RPMI7951 (cell line): ENCODE measurements at places on chromosomes 6 and 20. TPM values are rescaled to one million over a fixed set of nuclear protein-coding genes. Genes with fewer than 3 reads are reported as not detected.

- no peak for DNase-seq
Observed at GRCh38 chr6:12654514-12654913, 62.1 kb upstream of the PHACTR1 start.

DNA sequence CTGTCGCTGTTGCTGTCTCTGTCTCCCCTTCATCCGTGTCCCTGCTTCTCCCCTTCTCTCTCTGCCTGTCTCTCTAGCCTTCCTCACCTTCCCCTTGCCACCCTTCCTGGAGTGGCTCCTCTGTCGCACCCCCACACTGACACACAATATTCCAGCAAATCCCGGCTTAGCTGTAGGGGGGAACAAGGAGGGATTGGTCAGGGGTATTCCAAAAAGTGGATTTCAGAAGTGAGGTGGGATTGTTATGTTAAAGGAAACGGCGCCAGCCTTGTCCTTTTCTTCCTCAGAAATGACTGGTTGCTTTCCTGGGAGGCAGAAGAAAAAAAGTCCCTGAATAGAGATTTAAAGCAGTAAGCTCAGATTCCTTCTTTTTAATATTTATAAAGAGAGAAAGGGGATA lies 76.3 kb upstream of the SIRPA start:
- DNase-seq: no peak

GRCh38 chr6:65633501-65633900 lies 73.5 kb downstream of the EYS start:
- DNase-seq: no peak

DNA sequence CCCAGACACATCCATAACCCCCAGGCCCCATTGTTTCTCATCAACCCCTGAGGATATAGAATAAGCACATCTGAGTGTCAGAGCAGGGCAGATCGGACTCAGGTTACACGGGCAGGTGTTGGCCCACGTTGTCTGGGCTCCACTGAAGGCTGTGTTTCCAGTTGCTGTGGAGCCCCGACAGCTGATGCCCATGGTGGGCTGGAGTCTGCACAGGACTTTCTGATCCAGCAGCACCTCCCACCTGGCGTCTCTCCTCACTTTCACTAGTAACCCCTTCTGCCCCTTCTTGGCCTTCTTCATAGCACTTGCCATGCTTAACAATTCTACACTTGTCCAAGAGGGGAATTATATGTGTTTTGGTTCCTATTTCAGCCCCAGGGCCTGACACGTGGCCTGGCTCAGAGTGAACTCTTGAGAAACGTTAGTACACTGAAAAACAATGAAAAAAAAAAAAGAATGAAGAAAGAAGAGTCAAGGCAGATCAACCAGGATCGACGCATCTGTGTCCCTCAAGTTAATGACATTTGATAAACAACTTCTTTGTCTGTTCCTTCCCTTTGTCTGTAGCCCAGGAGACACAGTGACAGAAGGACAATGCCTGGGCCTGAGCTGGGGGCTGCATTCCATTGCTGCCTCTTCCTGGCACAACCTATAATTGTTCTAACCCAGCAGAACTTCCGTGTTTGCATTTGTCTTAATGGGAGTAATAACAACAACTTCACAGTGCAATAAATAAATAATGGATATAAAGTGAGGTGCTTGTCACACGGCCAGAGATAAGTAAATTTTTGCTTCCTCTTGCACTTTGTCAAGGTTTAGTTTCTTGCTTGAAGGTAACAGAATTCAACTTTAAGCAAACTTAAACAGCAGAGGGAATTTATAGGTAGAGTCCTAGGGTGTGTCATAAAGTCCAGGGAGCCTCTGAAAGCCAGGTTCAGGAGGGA lies 224.2 kb upstream of the SSTR4 start:
- no peak for DNase-seq

DNA sequence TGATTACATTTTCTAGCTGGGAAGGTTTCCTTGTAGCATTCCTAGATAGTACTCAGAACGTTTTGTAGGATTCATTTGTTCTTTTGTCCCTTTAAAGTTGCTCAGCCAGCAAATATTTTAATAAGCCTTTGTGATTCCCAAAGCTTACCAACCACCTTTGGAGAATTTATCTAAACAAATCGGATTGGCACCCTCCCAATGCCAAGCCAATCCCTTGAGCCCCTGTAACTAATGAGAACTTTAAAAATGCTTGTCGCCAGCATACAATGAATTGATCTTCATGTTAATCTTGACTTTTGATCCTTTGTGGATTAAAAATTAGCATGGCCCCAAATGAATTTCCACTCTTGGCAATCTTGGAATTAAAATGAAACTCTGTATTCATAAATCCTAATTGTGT lies 559.5 kb downstream of the UTRN start:
- DNase-seq: no peak

DNA sequence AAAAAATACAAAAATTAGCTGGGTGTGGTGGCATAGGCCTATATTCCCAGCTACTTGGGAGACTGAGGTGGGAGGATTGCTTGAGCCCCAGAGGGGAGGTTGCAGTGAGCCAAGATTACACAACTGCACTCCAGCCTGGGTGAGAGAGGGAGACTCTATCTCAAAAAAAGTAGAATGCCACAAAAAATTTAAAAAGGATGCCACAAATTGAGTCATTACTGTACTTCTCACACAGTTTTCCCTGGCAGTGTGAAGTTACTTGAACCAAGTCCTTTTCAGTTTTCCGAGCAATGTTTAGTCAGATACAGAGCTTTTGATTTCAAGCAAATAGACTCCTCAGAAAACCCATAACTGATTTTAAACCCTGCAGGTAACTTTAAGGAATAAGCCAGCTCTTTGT lies 53.3 kb downstream of the TNFRSF21 start:
- peak; percentile 57 for DNase-seq

- no peak for DNase-seq
Observed at GRCh38 chr20:60016406-60016805, 58.2 kb downstream of the CDH26 start.

GRCh38 chr20:7703996-7704395 lies 236.3 kb downstream of the HAO1 start:
- DNase-seq: no peak

DNA sequence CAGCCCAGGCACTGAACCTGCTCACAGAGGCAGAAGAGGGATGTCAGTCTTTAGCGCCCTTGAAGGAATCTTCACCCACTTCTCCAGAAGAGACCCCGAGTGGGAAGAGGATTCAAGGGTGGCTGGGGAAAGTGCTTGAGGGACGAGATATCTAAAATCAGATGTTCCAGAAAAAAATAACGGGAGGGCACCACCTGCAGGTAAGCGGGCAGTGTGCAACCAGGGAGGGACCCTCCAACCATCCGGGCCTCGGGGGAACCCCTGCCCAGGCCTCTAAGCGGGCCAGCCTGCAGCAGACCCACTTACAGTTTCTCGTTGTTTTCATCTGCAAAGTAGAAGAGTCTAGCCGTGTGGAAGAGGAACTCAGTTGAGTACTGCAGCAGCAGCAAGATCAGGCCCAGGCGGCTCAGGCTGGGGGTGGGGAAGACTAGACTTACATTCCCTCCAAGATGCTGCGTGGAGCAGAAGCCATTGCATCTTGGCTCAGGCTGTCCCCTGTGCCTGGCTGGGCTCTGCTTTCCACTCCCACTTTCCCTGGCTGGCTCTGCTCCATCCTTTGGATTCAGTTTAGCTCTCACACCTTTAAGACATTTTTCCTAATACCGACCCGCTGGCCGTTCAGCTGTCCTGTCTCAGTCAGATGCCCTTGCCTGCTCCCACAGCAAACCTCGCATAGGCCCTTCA lies 71.0 kb downstream of the TRAM2 start:
- DNase-seq: no peak

- DNase-seq: no peak
Observed at GRCh38 chr6:53349209-53349693, 501 bp upstream of the ELOVL5 start.

DNA sequence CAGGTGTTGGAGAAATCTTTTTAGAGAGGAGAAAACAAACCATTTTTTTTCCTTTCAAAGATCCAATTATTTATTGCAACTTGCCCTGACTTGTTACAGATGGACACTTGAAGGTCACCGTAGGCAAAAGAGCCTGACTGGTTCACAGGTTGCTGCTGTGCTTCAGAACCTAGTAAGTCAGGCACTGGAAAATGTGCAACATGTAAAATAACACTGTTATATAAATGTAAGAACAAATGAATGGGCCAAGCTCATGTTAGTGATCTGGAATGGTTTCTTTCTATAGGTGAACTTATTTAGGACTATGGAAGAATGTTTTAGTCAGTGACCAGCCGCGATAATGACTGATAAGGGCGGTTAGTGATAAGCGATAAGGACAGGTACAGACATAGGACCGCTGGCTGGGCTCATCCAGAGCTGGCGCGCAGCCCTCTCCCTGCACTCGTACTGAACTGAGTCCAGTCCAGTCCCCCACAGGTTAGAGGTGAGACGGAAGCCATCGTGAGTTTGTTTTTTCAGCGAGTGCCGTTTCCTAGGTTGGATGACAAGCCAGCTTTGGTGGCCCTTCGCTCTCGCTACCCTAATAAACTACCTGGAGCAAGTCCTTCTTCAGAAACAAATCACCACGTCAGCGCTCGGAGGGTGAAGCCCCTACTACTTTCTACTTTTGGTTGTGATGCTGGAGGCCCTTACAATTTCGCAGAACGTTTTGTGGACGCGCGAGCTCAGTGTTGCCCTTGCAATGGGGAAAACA lies 94.4 kb upstream of the PRDM1 start:
- DNase-seq: no peak

DNA sequence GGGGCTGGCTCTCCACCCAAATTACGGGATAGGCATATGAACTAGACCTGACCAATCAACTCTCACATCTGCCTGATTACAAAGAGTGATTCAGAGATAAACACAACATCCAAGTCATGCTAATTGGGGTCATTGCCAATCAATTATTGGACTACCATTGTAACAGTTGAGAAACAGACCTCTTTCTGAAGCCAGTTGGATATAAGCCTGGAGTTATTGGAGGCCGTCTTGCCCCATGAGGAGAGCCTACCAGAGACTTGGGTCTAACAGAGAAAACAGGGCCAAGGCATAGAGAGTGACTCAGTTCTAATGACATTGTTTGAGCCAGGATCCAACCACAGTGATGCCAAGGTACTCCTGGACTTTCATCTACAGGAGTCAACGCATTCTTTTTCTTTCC lies 39.4 kb upstream of the HIVEP2 start:
- no peak for DNase-seq

GRCh38 chr6:37033255-37033654 lies 27.8 kb downstream of the FGD2 start:
- no peak for DNase-seq

GRCh38 chr20:58772786-58773185 lies 77.9 kb downstream of the GNAS-AS1 start:
- peak; percentile 21 for DNase-seq

DNA sequence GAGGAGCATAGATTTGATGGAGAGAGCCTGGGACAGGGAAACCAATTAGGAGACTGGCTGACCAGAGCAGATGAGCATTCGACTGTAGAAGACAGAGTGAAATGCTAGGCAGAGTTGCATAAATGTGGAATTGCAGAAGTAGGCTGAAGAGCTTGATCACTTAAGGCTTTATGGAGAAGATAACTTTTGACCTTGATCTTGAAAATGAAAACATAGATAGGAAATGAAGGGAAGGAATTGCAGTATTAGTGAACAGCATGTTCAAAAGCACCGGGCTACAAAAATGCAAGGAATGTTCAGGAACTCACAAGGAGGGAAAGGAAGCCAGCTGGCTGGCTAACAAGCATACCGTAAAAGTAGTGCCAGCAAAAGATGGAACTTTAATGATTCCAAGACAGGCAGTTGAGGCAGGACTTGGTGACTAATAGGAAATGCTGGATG lies 20.5 kb upstream of the LTV1 start:
- peak; percentile 35 for DNase-seq

- peak; percentile 73 for DNase-seq
Observed at GRCh38 chr20:24134284-24134683, 145.7 kb upstream of the GGTLC1 start.

The MAFB gene
- total RNA-seq: 2.9 and 3.3 TPM in 2 replicates

The ZNF334 gene
- not detected in 2 replicates for total RNA-seq

The BPIFB3 gene
- total RNA-seq: not detected in 2 replicates

The ZFP57 gene
- not detected in 2 replicates for total RNA-seq

The MACROD2 gene
- total RNA-seq: 0.20 and 0.24 TPM in 2 replicates

The LCA5 gene
- 3.8 and 5.4 TPM in 2 replicates for total RNA-seq

The NNAT gene
- total RNA-seq: not detected in 2 replicates

The HRH3 gene
- total RNA-seq: not detected in 2 replicates
